Stimulated activated CD4-positive, alpha-beta T cell treated with anti-CD3 and anti-CD28 coated beads, Interleukin-15, amount 100 ng/mL, for 1 hour (primary cell): ENCODE measurements at places on chromosomes 7 and 10.

GRCh38 chr7:159140170-159140910 lies 4.3 kb downstream of the VIPR2 start:
- DNase-seq, result no peak

DNA sequence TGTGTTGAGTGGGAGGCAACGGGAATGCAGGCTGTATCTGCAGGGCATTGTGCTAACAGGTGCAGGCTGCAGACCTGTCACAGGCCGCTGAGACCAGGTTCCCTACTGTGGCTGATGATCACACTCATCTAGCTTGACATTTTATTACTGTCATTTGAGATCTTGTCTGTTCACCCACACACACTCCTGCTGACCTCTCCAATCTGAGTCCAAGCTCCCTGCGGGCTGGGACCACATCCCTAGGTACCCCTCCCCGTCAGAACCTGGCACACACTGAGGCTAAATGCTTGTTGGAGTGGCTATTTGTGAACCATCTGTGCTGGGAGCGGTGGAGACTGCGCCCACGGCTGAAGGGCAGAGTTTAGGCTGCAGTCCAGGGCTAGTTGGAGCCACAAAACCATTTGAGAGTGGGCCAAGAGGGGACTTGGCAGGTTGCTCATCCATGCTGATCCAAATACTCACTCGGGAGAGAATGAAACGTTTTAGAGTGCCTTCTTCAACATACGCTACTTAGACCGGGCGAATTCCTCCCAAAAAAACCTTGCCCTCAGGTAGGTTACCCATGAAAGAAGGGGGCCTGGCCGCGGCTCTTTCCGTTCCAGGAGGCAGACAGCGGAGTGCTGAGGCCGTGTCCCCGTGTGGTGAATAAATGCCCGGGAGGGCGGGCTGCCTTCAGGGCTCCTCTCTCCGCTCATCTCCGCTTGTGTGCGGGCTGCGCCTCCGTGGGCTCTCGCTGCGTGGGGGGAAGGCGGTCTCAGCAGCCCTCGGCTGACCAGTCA lies 164.4 kb downstream of the RGS10 start:
- no peak for DNase-seq

GRCh38 chr10:94194256-94194655 lies 168.5 kb downstream of the NOC3L start:
- DNase-seq, result no peak

DNA sequence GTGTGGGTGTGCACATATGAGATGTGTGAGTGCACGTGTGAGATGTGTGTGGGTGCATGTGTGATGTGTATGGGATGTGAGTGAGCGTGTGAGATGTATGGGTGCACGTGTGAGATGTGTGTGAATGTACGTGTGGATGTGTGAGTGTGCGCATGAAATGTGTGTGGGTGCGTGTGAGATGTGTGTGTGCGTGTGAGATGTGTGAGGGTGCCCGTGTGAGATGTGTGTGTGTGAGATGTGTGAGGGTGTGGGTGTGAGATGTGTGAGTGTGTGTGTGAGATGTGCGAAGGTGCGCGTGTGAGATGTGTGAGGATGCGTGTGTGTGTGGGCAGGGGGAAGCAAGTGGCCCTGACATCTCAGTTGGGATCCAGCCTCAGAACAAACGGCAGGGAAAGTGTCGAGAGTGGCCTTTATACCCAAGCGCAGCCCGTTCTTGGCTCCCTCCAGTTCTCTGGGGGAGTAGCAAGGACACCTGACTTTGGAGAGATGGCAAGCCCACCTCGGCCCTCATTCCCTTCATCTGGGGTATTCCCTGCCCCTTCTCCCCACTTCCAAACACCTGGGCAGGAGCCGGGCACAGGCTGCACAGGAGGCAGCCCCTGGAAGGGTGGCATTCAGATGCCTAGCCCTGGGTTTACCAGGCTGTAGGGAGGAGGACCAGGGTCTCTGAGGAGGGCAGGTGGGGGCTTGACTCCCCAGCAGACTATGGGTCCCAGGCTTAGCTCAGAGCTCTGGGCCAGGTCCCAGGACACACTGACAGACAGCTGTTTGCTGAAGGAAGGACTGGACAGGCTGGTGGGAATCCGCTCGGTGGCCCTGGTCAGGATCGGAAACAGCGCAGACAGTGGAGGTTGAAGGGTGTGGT lies 31.6 kb downstream of the PPIF start:
- DNase-seq, result no peak

GRCh38 chr7:47477191-47478016 lies 104.5 kb downstream of the TNS3 start:
- DNase-seq, result no peak

GRCh38 chr7:128666200-128666599 lies 5.9 kb upstream of the GARIN1A start:
- DNase-seq, result no peak

GRCh38 chr7:153002572-153002971 lies 243.0 kb downstream of the ACTR3B start:
- DNase-seq, result no peak
